Mammary epithelial cell (primary cell): ENCODE measurements at places on chromosomes 12 and 14. TPM values are rescaled to one million over a fixed set of nuclear protein-coding genes. Genes with fewer than 3 reads are reported as not detected.

IL31 gene
- not detected for total RNA-seq

KRT79 gene
- not detected for total RNA-seq

- no peak for DNase-seq
These were observed 24.6 kb downstream of the KCTD10 start for GRCh38 chr12:109452489-109452888.

GRCh38 chr14:75213172-75213571, 36.8 kb upstream of the TMED10 start:
- DNase-seq = no peak

GRCh38 chr12:50922820-50923219, 29.5 kb upstream of the HIGD1C start:
- no peak for DNase-seq
